ENCODE measurements at places on chromosomes 5 and 9.

- DNase-seq = no peak
These were observed 24.1 kb downstream of the GSN start for GRCh38 chr9:121292051-121292450.

- DNase-seq = no peak
These were observed 54.4 kb upstream of the AFAP1L1 start for GRCh38 chr5:149217096-149217802.

DNA sequence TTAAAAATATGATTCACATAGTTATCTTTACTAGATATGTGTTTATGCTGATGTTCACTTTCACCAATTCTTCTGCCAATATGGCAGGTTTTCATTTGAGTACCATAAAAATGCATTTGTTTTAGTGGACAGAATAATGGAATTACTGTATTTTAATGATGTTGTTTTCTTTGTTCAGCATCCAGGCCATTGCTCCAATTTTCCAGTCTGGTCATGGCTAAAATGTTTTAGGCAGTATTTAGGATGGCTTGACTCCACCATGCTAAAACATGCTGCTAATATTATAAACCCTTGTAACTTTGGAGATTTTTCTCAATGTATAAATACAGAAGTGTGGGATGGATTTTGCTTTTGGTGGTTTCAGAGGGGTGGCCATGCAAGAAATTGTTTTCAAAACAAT, 273.0 kb upstream of the RPS23 start:
- DNase-seq = no peak

DNA sequence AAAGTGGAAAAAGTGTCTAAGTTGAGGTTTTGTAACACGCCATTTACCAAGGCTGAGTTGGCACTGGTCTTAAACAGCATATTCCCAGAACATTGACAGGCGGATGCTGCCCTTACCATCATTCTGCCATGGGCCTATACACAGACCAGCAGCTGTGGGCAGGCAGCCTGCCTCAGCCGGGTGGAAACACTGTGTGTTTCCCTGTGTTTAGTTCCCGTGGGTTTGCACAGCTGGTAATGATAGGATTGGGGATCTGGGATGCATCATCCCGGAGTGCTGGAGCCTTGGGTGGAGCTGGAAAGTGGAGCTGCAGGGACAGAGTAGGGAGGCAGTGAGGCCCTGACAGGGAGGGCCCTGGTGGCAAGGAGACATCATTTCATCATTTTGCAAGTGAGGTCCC, 5.5 kb upstream of the FGD3 start:
- no peak for DNase-seq

- DNase-seq = no peak
These were observed 102.5 kb upstream of the FCN2 start for GRCh38 chr9:134778156-134778555.
